ENCODE measurements at places on chromosomes 13 and 19.

DNA sequence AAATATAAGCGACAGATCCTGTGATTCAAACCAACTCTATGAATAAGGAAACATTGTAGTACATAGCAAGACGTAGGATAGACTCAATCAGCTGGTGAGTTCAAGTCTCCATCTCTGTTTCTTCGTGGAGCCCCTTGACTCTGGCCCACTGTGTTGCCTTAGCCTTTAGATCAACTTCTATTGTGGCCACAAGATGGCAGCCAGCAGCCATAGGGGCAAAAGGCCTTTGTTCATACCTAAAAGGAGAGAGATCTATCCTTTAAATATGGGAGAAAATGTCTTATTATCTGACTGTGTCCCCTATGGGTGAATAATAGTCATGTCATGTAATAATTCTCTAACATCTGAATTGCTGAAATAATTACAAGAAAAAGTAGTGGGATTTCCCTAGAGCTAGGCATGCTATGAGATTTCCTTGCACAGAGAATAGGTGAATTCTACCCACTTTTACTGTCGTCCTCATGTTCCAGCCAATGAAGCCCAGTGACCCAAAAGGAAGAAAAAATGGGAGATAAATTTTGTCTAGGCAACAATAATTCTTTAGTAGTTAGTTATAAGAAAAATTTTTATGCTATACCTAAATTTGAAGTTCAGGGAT, 129.4 kb downstream of the PCDH20 start:
- DNase-seq = no peak

DNA sequence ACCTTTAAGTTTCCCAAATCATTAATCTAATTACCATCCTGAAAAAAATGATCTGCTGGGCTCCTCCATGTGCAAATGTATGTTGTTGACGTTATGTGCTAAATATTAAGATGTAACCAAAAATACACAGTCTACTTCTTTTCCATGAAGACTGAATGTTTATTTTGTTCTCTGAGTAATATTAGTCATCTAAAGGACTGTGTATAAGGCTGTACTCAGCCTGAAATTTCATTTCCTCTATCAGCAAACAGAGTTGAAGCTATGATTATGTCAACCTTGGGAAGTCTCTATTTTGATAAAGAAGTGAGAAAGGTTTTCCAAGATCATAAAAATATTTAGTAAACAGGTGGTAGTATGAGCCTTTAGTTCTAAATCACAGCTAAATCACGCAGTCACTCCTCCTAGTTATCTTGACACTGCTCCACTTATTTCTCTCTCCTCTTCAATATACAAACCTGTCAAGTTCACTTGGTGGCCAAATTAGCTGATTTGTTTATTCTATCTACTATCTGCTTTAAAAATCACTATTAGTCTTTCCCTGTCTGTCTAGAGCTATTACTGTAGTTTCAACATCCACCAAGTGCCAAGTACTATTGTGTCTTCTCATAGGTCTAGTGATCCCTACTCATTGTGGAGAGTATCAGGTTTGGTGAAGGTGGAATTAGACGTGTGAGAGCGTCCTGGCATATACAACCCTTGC, 211.7 kb upstream of the STARD13 start:
- no peak for DNase-seq

DNA sequence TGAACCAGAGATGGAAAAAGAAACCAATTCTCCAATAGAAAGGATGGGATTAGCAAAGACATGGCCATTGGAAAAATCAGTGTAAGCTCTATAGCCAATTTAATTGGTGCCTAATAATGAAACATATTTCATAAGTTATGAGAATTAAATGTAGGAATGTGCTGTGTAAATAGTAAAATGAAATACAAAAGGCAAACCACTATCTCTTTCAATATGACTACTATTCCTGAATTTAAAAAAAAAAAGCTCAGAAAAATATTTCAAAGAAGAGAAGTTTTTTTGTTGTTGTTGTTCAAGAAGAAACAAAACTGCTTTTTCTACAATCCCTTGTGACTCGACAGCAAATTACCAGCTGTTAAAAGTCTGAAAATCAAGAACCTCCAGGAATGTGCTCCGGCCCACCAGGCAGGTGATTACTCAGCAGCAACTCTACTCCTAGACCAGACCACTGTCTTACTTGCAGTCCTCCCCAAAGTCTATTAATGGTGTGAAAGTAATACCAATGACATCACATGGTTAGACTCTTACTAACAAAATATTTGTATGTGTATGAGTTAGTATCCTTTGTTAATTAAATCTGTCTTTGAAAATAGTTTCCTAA, 362.4 kb downstream of the KCTD12 start:
- DNase-seq = no peak

- DNase-seq = no peak
Measured at GRCh38 chr13:59047546-59047945, 1116.2 kb downstream of the DIAPH3 start.

DNA sequence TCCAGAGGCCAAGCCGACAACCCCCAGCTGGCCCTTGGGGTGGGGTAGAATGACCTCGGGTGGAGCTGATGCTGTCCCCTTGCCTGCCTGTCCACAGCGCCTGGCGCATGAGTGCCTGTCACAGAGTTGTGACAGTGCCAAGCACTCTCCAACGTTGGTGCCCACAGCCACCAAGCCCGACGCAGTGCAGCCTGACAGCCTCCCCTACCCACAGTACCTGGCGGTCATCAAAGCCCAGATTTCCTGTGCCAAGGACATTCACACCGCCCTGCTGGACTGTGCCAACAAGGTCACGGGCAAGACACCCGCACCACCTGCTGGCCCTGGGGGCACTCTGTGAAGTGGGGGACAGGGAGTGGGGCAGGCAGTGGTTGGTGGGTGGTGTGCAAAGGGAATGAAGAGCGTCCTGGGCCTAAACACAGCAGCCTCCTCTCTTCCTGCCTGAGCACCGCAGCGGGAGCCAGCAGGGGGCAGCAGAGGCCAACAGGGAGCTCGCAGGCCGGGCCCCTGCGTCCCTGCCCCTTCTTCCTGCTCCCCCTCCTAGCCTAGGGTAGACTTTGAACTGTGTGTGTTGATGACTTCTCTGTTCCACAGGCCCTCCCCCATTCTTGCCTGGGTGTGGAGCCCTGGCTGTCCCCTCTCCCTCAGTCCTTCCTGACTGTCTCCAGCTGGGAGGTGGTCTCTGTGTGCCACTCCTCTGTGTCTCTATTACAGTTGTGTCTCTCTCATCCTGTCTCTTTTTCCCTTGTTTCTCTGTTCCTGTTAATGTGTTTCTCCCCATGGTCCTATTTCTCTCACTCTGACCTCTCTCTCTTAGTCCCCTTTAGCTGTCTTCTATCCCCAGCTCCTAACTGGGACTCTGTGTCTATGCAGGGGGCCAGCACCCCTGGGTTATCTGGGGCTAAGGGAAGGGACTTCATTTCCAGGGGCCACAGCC, 6.5 kb downstream of the MED29 start:
- peak; percentile 88 for DNase-seq

GRCh38 chr19:31616031-31616430, 266.8 kb upstream of the TSHZ3 start:
- no peak for DNase-seq

GRCh38 chr19:29714953-29715700, at the start of gene C19orf12:
Gene C19orf12 (minus strand): TSS chr19:29715261. CDS start chr19:29708413, 6,848 bp downstream.
- DNase-seq = peak; percentile 76

DNA sequence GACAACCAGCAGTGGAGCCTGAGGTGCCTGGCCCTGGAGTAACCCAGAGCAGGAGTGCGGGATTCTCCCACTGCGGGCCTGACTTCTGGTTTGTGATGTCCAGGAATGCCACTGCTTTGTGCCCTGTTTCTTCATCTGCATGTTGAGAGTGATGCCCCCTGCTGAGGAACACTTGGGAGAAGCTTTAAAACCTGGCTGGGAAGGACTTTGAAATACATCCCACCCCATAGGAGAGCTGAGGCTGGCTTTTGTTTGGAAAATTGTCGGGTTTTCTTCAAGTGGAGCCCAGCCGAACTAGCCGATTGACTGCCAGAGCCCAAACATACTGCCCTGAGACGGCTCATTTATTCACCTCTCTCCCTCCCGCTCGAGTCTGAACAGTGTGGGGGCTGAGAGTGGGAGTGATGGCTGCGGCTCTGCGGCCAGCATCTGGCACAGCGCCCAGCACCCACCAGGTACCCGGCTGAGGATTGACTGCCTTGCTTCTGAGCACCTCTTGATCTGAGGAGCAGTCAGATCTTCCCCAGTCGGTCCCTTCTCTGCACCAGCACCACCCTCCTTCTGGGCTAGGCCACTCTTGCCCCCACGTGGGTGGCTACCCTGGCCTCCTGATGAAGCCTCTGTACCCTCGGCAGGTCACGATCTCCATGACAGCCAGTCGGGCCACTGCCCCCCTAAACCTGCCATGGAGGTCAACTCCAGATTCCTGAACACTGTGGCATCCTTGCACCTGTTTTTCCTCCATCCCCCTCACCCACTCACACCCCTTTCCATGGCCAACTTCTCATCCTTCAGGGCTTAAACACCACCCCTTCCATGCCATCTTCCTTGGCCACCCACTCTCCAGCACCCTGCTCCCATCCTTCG, 148.9 kb downstream of the SIPA1L3 start:
- DNase-seq = no peak

- no peak for DNase-seq
Measured at GRCh38 chr13:51534041-51534817, 50.0 kb upstream of the WDFY2 start.

GRCh38 chr19:15315101-15315500, 17.2 kb downstream of the BRD4 start:
- DNase-seq = no peak

DNA sequence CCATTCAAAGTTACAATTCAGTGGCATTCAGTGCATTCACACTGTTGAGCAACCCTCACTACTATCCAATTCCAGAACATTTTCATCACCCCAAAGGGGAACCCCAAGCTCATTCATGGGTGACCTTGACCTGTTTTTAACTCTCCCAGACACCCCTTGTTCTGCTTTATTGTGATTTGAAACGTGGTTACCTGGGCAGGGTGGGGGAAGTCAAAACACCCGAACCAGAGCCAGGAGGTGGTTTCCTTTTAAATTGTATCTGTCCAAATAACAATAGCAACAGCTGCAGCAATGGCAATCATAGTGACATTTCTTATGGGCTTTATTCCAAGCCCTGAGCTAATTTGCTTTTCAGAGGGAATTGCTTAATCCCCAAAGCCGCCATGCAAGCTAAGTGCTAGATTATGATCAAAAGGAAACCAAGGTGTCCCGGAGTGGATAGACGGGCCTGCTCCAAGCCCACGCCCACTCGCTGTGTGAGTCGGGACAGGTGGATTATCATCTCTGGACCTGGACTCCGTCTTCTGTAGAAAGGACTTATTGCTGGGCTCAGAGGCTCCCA, 6.1 kb downstream of the PTGIR start:
- peak; percentile 53 for DNase-seq

DNA sequence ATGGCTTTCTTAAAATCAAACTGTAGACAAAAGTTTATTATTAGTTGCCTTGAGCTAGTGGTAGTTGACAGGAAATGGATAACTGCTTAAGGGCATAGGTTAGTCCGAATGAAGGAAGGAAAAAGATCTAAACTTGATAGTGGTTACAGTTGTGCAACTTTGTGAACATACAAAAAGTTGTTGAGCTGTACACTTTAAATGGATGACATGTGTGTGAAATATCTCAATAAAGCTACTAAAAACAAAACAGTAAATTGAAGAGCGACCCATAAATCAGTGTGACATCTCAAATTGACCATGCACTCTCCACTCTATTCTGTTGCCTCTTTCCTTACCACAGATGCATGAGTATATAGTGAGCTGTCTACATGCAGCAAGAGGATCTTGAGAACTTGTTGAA, 1757.8 kb downstream of the PCDH9 start:
- peak; percentile 5 for DNase-seq

DNA sequence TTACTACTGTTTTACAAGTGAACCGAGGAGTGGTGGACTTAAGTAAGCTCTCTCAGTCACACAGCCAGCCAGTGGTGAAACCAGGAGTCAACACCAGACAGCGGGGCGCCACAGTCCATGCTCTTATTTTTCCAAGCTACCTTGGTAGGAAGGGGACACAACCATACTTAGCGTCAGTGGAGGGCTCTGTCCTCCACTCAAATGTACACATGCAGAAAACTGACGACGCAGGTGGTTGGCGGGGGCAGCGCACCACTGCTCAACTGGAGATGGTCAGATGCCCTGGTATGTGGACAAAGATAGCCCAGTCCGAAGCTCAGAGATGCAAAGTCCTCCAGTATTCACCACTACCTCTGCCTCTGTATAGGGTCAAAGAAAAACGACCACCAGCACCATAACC, 1.1 kb downstream of the ZNF667 start:
- no peak for DNase-seq

- DNase-seq = no peak
Measured at GRCh38 chr13:37382146-37382545, 216.4 kb downstream of the POSTN start.

- no peak for DNase-seq
Measured at GRCh38 chr13:29379281-29379680, 216.2 kb downstream of the SLC7A1 start.

GRCh38 chr13:60000976-60001375, 162.8 kb downstream of the DIAPH3 start:
- no peak for DNase-seq

DNA sequence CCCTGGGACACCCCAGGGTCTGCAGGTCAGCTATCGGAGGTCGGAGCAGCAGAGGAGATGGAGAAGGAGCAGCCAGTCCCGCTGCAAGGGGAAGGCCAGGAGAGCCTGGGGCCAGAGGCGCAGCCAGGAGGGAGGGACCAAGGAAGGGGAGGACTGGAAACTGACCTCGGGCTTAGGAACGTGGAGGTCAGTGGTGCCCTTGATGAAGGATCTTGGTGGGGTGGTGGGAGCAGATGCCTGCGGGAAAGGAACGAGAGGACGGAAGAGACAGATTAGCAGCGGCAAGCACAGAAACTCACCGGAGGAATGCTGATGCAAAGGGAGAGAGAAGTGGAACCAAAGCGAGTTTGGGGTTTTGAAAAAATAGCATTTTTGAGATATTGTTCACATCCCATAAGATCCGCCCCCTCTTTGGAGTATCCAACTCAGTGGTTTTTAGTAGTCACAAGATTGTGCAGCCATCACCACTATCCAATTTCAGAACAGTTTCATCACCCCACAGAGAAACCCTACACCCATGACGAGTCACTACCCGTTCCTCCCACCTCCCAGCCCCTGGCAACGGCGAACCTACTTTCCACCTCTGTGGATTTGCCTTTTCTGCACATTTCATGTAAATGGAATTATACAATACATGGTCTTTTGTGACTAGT, 22.1 kb downstream of the PLEKHF1 start:
- no peak for DNase-seq

Data from lung (tissue), 17 donors.